CD4-positive, alpha-beta T cell treated with Interleukin-17A for 4 hours (primary cell): ENCODE measurements at places on chromosomes 4 and X.

DNA sequence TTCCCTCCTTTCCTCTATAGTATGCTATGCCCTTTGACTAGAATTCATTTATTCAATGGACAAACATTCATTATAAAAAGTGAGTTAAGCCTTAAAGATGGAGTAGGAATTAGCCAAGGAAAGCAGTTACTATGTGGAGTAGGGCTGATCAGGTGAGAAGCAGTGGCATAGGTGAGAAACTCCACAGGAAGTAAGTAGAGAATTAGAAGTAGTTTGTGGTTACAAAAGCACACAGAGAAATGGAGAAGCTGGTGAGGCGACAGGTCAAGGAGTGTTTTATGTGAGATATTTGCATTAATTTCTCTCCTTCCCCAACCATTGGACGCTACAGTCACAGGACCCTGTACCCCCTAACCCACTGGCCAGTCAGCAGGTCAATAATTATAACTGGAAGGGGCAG, 30.6 kb downstream of the SETD7 start:
- no peak for DNase-seq

- no peak for DNase-seq
These were observed 628.8 kb downstream of the SPRY1 start for GRCh38 chr4:124025428-124025827.

- no peak for DNase-seq
These were observed 140.3 kb downstream of the PDHA2 start for GRCh38 chr4:95979961-95980876.

DNA sequence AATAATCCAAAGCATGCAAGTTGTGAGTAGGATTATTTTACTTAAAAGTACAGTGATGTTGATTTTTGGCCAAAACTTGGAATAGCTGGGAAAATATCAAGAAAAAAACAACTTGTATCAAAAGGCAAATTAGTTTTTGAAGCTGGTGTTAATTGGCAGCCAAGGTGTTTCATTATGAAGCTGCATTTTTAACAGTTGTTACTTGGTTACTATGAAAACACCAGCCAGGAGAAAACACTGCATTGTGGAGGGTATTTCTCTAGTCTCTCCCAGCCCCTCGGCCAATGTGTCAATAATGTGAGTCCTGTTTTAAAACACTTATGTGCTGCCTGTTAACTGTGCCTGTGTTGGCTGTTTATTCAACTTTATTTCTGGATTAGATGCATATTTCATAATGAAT, 733.4 kb downstream of the ADGRL3 start:
- DNase-seq = no peak

DNA sequence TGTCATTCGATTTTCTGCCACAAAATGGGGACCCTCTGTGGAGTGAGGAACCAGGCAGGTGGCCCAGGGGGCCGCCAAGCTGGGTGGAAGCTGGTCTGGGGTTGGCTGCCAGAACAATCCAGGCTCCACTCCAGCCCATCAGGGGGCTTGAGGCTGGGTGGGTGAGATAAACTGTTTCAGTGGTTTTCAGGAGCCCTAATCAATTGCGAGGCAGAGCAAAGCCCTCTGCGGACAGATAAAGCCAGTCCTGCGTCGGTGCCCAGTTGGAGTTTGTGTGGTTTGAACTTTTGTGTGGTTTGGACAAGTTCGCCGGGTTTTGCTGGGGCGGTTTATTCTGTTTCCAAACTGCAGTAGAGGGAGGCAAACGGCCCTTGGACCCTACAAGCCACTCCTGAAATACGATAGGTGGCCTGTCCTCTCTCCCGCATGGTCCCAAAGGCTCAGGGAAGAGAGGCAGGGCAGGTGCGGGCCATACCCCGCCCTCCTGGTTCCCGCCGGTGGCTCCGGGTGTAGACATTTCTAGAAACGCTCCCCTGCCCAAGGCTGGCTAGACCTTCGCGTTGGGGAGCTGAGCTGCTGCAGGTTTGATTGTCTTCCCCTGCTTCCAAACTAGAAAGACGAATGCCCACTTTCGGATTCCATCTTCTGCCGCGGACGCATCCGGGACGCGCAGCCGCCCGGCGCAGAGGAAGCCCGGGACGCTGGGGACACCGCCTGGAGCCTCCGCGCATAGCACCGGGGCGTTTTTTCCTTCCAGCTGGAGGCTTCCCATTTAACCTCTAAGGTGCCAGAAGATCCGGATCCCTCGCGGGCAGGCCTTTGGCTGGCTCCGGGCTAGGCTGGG, 169.0 kb upstream of the BCOR start:
- peak; percentile 73 for DNase-seq

GRCh38 chrX:134460862-134461220, 876 bp downstream of the HPRT1 start:
- DNase-seq = no peak

DNA sequence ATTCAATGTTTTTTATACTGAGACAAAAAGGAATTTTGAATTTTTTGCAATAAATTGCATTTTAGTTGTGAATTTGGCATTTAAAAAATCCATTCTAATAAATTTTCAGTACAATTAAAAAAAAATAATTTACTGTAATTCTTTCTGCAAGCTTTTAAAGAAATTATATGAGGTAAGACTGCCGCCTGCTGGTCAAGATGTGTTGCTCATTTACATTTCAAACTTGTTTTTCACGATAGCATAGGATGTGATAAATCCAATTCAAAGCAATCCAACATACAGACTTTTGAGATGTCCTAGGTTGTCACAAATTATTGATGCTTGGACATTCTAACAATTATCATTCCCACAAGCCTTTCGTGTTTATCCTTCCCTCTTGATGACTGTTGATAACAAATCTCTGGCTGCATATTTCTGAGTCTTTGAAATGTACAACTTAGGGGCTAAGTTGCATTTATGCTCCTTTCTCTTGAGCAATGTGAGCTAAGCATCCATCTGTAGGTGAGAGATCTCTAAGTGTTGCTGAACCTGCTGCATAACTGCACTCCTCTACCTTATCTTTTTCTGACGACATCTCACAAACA, 21.7 kb upstream of the MFAP3L start:
- peak; percentile 73 for DNase-seq

GRCh38 chrX:100609591-100609990, 24.9 kb downstream of the TNMD start:
- DNase-seq = no peak

DNA sequence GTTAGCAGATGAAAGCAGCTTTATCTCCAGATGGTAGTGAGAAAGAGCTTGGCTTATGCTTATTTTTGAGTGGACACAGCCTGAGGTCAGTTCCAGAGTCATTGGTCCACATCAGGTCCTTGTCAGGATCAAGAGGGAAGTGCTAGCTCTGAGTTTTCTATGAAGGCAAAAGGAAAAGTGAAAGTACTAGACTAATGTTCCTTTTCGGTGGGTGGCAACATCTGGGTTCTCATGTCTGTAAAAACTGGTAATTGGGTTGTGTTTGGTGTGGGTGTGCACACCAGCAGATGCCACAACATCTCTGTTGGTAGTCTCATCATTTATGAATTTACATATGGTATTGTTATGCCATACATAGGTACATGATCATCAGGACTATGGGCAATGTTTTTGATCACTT, 210.5 kb downstream of the PWWP3B start:
- DNase-seq = no peak

DNA sequence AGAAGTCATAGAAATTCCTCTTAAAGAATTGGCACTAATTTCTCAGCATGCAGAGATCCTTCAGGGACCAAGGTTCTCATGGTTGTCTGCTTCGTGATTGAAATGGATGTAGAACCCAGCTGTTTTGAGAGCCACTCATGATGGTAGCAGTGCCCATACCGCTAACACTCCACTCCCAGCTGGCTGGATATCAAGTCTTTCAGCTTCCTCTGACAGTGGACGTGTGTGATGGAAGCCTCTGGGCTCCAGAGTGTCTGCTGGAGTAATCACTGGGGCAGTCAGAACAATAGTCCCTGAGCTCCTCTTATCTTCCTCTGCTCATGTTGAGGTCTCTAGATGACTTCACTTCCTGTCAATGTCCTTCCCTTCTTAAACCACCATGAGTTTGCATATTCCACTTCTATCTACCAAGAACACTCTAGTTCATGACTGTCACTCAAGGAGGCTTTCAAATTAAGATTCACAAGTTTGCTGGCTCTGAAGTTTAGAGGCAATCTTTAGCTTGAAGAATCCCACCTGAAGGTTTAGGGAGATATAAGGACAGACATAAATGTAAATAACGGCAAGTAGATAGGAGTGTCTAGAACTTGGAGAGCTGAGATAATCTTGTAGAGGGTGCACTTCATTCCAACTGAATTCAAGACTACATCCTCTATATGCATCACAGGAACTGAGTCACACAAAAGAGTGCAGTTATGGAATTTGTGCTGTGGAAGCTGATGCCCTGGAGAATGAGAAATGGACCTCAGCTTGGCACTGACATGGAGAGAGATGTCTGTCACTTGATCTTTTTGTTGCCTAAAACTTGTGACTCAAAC, 64.5 kb upstream of the WDR1 start:
- no peak for DNase-seq

GRCh38 chr4:17335371-17335770, 176.5 kb downstream of the QDPR start:
- DNase-seq = no peak

DNA sequence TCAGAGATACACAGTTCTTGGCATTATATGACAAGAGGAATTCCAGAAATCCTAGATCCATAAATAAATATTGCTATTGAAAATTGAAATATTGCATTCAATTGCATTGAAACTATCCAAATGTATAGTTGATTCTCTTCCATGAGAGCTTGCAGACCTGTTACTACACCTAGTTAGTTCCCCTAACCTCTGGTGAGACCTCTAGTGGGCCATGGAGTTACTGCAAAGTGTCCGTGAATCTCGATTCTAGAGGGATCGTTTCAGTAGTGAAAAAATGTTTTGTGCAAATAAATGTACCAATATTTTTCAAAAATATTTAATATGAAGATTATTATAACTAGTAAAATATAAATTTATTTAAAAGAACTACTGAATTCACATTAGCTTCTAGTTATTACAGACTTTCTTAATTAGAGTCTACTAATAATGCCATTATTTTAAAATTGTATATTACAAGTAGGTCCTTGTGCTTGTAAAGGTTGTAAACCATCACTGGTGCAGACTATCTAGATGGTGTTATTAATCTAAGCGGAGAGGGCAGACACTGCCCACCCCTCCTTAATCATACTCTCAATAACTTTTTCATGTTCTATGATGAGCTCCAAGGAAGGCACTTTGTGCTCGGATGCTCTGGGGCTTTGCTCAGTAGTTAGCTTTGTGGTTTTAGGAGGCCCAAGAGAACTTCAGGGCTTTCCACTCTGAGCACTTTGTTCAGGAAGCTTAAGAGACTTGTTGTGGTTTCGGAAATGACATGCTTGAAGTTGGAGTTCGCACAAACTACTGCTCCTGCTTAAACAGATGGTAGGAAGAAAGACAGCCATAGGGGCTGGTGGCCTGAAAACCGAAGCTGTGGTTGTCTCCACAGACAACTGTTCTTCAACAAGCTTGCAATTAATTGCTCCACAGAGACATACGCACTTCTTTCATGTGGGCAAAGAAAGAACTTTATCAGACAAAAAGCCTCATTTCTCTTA, 42.8 kb downstream of the IL21 start:
- peak; percentile 72 for DNase-seq

- no peak for DNase-seq
These were observed 5.7 kb upstream of the PPEF2 start for GRCh38 chr4:75907966-75908365.

DNA sequence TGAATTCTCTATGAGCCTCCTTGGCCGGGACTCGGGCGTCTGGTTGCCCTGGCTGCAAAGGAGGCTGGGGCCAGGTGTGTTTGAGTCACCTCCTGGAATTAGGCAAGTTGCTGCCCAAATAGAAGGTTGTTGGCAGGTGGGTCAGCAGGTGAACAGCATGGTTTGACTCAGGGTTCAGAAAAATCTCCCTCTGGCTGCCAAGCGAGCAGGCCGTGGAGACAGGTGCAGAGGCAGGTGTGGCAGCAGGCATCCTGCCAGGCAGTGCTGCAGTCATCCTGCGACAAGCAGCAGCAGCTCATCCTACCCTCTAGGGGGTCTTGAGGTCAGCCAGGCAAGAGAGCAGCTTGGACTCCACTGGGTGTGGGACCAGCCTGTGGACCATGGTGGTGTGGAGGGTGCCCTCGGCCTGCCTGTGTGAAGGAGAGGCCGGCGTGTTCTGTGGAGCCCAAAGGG, 8.2 kb downstream of the MSANTD1 start:
- no peak for DNase-seq

GRCh38 chrX:56343664-56344063, 111.5 kb downstream of the KLF8 start:
- peak; percentile 27 for DNase-seq

GRCh38 chr4:40731792-40732245, 17.9 kb upstream of the NSUN7 start:
- DNase-seq = no peak

GRCh38 chr4:141757287-141757686, 120.9 kb downstream of the IL15 start:
- DNase-seq = no peak

DNA sequence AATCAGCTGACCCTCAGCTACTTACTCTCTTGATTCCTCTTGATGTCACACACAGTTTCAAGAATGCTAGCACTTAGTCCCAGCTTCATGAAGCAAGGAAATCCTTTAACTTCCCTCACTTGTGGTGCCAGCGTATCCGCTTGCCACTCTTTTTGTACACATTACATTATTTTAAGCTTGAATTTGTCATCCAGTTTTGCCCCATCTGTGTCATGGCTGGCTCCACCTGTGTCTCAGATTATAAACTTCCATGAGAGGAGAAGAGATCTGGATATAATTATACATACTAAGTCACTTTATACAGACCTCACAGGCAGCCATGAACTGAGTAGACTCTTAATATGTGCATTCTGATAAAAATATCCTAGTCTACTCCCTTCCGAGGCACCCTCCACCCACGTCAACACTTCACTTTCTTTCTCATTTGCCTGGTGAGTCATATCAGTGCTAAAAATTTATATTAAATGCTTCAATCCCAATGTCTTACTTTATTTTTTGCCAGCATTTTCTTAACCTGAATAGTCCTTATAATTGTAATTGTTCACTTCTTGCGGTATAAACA, 35.1 kb downstream of the GABRA2 start:
- no peak for DNase-seq

DNA sequence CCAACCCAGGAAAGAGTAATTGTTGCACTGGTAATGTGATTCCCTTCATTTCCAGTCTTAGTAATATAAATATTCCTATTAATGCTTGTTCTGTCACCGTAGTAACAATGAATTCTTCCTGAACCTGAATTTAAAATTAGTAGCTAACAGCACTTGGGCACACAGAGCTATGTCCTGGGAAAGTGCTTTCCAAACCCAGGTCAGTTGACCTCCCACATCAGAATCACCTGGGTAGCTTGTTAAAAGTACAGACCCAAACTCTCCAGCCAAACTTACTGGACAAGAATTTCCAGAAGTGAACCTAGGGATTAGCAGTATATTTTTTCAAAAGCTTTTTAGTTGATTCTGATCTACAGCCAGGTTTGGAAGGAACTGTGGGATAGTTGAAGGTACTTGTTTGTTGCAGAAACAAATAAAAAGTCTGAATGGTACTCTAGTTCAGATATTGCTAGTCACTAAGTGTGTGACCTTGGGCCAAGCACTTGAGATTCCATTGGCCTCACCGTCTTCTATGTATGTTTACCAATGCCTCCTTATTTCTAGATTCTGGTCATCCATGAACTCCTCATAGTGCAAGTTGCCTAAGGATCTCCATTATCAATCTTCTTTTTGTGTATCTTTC, 192.9 kb upstream of the CNKSR2 start:
- DNase-seq = no peak

- DNase-seq = no peak
These were observed 151.4 kb upstream of the USP9X start for GRCh38 chrX:40933706-40934425.

GRCh38 chr4:20086067-20086798, 165.5 kb upstream of the SLIT2 start:
- no peak for DNase-seq
